Left cardiac atrium (tissue), 4 donors: ENCODE measurements at places on chromosomes 4 and X. TPM values are rescaled to one million over a fixed set of nuclear protein-coding genes. Genes with fewer than 3 reads are reported as not detected.

PDHA2 gene
- total RNA-seq = not detected

ASB12 gene
- total RNA-seq = 1.4 TPM

ETDA gene
- total RNA-seq = not detected

ERVMER34-1 gene
- 1.2 TPM for total RNA-seq

GJB1 gene
- not detected for total RNA-seq

GABRE gene
- total RNA-seq = 20.8 TPM

CFP gene
- 10.9 TPM for total RNA-seq

CD38 gene
- total RNA-seq = 5.7 TPM

SULT1B1 gene
- total RNA-seq = 1.6 TPM

MAPK10 gene
- 20.3 TPM for total RNA-seq

ZFP92 gene
- 0.85 TPM for total RNA-seq

SHROOM4 gene
- 8.3 TPM for total RNA-seq

CCDC110 gene
- total RNA-seq = 1.6 TPM

GABRA4 gene
- total RNA-seq = 2.5 TPM

DYNLT3 gene
- total RNA-seq = 17.6 TPM

DNA sequence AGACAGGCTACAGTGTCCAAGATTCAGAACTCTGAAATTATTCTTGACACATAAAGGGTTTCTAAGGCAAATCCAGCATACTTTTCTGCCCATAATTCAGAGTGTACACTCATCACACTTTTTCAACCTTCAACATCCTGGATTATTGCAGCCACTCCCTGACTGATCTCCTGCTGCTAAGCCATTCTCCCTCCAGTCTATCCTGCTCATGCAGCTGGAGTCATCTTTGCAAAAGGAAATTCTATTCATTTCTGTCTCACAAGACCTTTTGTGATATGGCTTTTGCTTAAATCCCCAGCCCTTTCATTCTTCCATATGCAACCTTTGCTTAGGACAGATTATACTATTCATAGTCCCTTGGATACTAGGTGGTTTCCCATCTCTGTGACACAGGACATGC, 236.1 kb upstream of the LDB2 start:
- DNase-seq = no peak

GRCh38 chr4:41569961-41570360, 32.0 kb downstream of the LIMCH1 start:
- peak; percentile 37 for DNase-seq

DNA sequence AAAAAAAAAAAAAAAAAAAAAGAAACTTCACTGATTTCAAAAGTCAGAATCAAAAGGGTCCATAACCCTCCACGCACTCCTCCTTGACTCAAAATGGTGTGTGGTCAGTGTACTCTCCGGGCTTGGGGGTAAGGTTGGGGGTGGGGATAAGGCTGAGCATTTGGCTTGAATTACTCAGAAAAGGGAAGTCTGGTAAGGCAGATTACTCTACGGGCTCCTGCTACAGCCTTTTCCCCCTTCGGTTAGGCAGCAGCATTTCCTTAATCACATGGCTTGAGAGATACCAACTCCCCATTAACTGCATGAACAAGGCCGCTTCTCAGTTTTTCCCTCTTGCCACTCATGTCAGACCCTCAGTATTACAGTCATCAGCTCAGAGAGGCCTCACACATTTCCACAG, 135.4 kb upstream of the DUSP21 start:
- no peak for DNase-seq

- DNase-seq = no peak
Measured at GRCh38 chrX:113873056-113873455, 710.8 kb upstream of the HTR2C start.

GRCh38 chr4:23614284-23614892, 275.5 kb downstream of the PPARGC1A start:
- peak; percentile 11 for DNase-seq

- no peak for DNase-seq
Measured at GRCh38 chr4:94127707-94128328, 79.8 kb upstream of the SMARCAD1 start.

DNA sequence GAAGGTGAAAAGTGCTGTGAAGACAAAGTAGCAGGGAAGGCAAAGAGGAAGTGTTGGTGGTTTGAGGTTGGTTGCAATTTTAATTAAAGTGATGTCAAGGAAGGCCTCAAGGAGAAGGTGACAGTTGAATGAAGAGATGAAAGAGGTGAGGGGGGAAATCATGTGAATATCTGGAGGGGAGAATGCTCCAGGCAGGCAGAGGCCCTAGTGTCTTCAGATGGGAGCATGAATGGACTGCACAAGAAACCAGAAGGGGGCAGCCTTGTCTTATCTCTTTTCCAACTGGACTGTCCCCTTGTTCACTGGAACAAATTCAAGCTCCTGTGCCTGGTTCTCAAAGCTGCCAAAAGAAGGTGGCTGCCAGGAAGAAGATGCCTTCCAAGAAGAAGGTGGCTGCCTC, 68.4 kb downstream of the MAOB start:
- no peak for DNase-seq

DNA sequence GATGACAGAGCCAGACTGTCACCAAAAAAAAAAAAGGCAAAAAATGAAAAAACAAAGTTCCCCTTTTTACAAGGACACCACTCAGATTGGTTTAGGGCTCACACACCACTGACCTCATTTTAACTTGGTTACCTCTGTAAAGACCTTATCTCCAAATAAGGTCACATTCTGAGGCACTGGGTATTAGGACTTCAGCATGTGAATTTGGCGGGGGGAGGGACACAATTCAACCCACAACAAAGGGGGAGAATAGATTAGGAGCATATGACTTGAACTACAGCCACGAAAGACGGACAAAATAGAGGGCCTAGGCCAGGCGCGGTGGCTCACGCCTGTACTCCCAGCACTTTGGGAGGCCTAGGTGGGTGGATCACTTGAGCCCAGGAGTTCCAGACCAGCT, 31.0 kb upstream of the ARAF start:
- DNase-seq = no peak

- DNase-seq = no peak
Measured at GRCh38 chrX:77925764-77926163, 15.3 kb downstream of the ATP7A start.

DNA sequence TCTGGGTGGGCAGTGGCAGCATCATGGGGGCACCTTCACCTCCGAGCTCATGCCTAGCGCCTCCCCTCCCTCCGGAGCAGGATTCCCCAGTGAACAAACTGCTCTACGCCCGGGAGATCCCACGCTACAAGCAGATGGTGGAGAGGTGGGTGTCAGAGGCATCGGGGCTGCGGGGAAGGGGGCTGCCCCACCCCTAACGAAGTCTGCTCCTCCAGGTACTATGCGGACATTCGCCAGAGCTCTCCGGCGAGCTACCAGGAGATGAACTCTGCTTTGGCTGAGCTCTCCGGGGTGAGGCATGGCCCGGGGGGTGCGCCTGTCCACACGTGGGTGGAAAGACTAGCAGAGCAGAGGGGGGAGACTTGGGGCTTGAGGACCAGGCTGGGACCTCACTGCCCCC, 2.7 kb upstream of the SRPK3 start:
- peak; percentile 20 for DNase-seq

DNA sequence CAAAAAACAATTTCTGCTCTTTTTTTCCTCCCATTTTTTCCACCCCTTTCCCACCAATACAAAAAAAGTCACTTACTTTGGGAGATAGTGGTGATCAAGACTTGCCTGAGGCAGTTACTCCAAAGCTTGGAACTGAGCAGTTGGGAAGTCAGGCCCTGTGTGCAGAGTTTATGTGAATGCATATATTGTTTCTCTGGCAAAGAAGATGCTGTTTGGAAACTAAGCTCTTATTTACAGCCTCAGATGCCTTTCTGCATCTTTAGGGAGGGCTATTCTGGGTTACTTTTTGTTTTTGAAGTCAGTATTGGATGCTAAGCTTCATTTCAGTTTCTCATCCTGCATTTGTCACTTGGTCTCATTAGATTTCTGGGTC, 136.3 kb downstream of the ZNF330 start:
- no peak for DNase-seq

GRCh38 chrX:9207142-9207541, 173.2 kb upstream of the FAM9B start:
- no peak for DNase-seq

GRCh38 chr4:150243932-150244331, 165.7 kb downstream of the DCLK2 start:
- no peak for DNase-seq

DNA sequence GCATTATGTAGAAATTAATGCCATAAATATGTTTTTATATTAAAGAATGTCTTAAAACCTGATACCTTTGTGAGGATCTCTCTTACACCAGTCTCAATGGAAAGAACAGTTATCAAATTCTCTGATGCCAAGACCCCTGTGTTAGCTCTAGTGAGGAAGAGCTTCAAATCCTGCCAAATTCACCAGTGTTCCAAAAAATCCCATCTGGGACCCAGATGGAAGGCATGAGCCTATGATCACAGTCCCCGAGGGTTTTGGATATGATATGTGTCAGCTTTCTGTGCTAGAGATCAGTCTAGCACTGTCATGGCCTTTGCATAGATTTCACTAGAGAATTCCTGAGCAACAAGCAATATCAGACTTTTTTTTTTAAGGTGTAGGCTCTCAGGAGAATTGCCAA, 412.1 kb downstream of the UBE2NL start:
- DNase-seq = no peak

DNA sequence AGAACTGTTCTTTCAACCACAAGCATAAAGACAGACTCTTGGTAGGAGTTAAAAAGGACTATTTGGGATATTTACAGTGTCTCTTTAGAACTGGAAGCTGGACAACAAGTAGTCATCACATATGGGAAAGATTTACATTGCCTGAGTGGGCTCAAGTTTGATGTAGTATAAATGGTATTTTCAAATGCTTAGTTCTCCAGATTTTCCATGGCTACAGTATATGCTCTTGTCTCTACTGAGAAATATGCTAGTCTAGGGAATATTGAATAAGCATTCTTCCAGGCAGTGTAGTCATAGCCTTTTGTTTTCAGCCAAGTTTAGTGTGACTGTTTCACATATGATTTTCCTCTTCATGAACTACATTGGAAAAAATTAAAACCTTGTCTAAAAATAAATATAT, 315.6 kb downstream of the ARHGAP24 start:
- no peak for DNase-seq

DNA sequence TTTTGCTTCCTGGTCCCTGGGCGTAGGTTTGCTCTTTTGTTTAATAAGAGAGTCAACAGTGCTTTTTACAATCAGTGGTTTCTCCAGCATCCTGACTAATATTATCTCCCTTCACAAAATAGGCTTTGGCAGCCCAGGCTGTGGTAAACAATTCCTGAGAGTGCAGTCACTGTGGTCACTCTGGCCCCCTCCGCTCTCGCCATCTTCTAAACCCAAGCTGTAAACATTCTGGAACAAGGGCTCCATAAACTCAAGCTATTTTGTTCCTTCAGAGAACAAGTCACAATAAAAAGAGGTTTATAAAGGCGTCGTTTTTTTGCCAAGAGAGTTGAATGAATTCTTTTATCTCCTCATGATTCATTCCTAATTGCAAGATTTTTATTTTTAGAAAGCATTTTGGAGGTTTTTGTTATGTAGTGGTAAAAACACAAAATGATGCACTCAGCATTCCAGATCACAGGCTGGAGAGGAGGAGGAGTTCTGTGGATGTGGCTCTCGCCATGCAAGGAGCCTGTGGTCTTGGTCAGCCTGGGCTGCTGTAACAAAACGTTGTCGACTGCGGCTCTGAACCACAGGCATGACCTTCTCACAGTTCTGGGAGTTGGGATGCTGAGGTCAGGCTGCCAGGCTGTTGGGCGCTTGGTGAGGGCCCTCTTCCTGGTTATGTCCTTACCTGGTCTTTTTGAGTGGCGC, 486.4 kb upstream of the FAT1 start:
- DNase-seq = no peak

- DNase-seq = no peak
Measured at GRCh38 chr4:163818673-163819072, 324.2 kb downstream of the TMA16 start.

GRCh38 chr4:65623506-65623905, 46.8 kb downstream of the EPHA5 start:
- no peak for DNase-seq

- DNase-seq = no peak
Measured at GRCh38 chr4:185137233-185137925, 5.7 kb upstream of the SLC25A4 start.

GRCh38 chr4:110639207-110640090, 16.6 kb upstream of the PITX2 start:
- DNase-seq = no peak

GRCh38 chr4:23083391-23083790, 390.7 kb downstream of the GBA3 start:
- DNase-seq = no peak

- DNase-seq = no peak
Measured at GRCh38 chrX:72016881-72017783, 106.5 kb downstream of the NHSL2 start.

DNA sequence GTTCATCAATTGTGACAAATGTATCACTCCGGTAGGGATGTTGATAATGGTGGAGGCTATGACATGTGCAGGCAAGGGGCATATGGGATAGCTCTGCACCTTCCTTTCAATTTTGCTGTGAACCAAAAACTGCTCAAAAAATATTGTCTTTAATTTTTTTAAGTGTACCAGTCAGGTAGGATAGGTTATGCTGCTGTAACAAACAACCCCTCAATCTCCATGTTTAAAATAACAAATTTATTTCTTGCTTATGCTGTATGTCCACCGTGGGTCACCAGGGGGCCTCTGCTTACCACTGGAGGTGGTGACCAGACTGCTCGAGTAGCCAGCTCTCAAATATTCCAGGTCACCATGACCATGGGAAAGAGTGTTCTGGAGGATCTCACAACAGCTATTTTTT, 23.4 kb upstream of the MSX1 start:
- no peak for DNase-seq

- no peak for DNase-seq
Measured at GRCh38 chr4:23036503-23036902, 343.8 kb downstream of the GBA3 start.
